ENCODE measurements at places on chromosomes 2 and 18.
A peak's percentile ranks its signal among the peaks of the same experiment; 100 is the strongest.

DNA sequence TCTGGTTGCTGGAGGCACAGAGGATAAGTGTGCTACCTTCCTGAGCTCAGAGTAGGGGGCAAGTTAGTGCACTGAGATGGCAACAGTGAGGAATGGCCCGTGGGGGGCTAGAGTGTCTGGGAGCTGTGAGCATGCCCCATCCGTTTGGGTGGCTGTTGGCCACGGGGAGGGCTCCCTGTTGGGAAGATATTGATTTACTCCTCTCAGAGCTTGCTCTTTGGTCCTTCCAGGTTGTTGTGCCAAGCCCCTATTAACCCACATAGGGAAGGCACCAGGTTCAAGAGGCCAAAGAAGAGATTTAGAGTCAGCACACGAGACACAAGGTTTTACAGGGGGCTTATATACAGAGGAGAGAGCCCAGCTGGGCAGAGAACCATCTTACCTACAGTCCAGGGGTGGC is 318.8 kb downstream of the TSN start:
- DNase-seq: no peak

DNA sequence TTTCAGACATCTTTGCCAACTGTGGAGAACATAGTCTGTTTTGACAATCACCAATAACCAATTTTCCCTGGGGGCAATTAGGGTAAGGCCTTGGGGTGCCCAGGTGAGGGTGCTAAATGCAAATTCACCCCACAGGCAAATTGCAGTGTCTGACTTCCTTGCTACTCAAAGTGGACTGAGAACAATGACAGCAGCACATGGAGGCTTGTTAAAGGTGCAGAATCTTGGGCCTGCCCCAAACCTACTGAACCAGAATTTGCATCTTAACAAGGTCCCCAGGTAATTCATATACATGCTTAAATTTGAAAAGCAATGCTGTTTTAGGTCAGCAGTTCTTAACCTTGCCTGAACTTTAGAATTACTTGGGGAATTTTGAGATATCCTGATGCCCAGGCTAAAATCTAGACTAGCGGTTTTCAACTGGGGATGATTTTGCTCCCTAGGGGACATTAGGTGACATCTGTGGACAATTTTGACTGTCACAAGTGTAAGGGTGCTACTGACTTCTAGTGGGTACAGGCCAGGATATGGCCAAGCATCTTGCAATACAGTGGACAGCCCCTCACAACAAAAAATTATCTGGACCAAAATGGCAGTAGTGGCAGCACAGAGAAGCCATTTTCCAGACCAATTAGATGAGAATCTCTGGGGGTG is 80.2 kb upstream of the GCFC2 start:
- DNase-seq: no peak

DNA sequence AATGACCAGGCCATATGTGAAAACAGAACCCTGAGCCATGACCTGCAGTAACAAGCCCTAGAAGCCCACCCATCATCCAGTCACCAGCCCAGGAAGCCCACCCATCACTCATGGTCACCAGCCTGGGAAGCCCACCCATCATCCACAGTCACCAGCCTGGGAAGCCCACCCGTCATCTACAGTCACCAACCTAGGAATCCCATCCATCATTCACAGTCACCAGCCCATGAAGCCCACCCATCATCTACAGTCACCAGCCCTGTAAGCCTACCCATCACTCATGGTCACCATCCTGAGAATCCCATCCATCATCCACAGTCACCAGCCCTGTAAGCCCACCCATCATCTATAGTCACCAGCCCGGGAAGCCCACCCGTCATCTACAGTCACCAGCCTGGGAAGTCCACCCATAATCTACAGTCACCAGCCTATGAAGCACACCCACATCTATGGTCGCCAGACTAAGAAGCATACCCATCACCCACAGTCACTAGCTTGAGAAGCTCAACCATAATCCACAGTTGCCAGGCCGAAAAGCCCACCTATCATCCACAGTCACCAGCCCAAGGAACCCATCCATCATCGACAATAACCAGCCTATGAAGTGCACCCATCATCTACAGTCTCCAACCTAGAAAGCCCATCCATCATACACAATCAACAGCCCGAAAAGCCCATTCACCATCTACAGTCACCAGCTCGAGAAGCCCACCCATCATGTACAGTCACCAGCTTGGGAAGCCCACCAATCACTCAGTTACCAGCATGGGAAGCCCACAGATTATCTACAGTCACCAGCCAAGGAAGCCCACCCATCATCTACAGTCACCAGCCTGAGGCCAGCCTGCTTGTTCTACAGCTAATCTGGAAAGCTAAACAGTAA is 91.9 kb downstream of the TWIST2 start:
- DNase-seq: no peak

DNA sequence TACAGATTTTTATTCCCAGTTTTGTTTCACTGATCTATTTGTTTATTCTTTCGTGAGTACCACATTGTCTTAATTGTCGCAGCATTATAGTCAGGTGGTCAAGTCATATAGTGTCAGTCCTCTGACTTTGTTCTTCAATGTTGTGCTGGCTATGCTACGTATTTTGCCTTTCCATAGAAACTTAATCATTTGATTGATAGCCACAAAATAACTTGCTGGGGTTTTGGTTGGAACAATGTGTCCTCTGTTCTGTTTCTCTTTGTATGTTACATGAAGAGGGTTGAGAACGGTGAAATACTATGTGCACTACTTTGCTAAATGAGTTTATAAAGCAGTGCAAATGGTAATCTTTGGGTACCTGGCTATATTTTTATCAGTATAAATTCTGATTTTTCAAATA is 64.9 kb upstream of the TTC27 start:
- no peak for DNase-seq

GRCh38 chr2:230577114-230577513 is 135.5 kb upstream of the CAB39 start:
- no peak for DNase-seq

- DNase-seq: no peak
These were observed 870.8 kb upstream of the ID2 start for GRCh38 chr2:7811073-7811472.

DNA sequence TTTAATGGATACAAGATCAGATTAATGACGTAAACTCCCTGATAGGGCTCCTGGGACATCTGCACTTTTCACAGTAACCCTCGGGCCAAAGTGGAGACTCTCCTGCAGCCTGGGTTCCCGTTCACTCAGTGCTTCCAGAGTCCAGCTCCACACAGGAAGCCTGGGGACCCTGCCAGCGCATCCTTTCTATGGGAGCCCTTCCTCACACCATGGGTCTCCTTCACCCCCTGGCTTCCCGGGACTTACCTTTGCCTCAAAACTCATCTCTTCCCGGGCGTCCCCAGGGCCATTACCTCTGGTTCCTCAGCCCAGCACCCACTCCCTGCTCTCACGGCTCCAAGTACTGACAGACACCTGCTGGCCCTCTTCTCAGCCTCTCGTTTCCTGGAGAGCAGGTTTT is 40.7 kb upstream of the KLF11 start:
- DNase-seq: no peak

DNA sequence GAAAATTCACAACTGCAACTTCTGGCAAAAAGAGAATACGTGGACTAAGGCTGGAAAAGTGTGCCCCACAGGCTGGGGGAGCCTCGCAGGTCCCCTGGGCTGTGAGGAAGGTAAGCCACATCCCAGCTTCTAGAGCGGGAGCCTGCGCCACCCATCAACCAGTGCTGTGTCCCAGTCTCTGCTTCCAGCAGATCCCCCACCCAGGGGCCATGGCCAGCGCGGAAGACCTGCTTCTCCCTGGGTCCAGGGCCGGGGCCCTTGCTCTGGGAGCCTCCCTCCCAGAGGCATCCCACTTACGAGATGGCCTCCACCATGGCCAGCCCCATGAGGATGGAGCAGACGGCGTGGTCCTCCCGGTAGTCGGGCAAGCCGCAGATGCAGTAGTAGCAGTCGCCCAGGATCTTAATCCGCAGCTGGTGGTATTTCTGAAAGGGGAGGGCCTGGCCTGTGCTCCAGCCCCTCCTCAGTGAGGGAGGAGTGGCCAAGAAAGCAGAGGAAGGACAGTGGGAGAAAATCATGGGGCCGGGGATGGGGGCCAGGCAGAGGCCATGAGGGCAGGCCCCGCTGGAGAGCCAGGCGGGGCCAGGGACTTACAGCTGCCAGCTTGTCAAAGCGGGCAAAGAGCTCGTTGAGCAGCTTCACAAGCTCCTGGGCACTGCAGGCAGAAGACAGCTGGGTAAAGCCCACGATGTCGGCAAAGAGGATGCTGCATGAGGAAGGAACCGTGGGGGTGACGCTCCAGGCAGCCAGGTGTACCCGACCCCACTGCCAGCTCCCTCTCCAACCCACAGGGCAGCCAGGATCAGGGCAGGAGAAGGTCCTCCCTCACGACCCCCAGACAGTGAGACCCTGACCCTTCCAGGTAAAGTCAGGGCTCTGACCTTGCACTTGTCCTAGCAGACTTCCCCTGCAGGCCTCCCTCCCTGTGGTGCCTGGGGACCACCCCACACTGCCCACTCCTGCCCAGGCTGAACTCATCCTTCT is 48.0 kb downstream of the CENPO start:
- no peak for DNase-seq

DNA sequence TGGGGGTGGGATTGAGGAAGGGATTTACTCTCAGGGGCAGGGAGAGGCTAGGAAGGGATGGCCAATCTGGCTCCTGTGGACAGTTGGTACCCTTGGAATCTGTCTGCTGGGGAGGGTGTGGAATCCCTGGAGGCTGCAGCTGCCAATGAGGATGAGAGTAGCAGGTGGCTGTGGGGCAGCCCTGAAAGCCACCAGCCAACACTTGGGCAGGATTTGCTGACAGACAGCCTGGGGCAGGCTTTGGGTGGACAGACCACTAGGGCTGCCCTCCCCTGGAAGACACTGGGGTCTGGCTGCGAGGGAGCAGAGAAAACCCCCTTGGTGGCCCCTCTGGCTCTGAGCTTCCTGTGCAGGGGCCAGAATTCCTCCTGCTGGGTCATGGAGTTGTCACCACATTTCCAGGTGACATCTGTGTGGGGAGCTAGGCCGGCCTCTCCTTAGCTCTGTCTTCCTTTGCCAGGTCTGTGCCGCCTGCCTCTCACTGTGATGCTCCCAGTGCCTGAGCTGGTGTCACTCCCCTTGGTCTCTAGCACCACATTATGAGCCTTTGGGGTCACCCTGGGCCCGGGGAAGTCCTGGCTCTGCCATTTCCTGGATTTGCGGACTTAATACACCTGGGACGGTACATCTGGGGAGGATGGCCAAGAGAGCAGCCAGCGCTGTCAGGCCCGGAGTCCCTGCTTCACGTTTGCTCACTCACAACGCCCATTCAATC is 13.4 kb upstream of the ARHGEF4 start:
- no peak for DNase-seq

DNA sequence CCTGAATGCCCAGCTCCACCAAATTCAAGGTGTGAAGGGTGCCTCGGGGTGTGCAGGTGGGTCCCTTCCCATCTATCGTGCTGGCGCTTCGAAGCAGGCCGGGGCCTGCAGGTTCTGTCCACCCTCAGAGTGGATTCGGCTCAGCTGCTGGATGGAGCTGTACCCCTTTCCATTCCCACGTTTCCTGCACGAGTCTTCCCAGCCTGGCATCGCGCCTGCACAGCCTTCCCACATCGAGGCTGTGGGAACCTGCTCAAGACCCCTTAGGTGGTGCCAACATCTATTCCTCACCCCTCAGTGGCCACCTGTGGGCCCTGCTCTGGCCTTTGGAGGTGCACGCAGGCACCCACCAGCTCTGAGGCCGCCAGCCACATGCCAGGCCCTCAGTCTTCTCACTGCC is 65.7 kb downstream of the PDCL3 start:
- peak; percentile 37 for DNase-seq

GRCh38 chr2:31051258-31052140 is 86.7 kb downstream of the GALNT14 start:
- peak; percentile 22 for DNase-seq

DNA sequence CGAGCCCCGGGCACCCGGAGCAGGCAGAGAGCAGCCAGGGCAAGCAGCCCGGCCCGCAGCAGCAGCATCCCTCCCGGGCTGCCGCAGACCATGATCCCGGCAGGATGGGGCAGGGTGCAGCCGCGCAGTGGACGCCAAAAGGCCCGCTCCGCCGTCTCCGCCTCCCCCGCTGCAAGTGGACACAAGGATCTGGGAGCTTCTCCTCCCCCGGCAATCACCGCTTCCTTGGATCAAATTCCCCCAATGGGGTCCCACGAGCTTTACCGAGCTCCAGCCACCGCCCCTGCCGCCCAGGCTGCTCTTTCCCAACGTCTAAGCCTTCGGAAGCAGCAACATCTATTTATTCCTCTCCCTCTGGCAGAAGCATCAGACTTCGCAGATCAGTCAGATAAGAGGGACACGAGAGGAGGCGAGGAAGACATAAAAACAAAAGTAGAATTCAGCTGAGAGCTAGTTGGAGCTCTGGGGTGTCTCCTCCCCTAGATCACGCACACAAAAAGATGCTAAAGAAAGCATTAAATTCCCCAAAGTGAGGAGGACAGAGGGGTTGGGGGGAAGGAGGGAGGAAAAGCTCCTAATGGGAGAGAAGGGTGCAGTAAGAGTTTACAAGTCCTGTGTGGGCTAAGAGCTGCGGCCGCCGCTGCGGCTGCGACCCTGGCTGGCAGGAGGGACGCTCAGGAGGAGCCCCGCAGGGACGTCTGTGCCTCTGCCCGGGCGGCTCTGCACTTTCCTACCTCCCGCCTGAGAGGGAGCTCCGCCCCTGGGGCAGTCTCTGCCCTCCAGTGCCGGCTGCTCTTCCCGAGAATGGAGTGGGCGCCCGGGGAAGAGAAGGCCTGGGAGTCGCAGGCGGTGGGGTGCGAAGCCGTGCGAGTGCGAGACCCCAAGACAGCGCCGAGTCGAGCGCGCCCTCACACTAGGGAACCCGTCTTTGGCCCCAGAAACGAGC is at the start of gene FRZB:
FRZB (minus strand) TSS at position 177 of the 946 bp plus-strand sequence; CDS start at position 92, 85 bp downstream.
- peak; percentile 87 for DNase-seq

DNA sequence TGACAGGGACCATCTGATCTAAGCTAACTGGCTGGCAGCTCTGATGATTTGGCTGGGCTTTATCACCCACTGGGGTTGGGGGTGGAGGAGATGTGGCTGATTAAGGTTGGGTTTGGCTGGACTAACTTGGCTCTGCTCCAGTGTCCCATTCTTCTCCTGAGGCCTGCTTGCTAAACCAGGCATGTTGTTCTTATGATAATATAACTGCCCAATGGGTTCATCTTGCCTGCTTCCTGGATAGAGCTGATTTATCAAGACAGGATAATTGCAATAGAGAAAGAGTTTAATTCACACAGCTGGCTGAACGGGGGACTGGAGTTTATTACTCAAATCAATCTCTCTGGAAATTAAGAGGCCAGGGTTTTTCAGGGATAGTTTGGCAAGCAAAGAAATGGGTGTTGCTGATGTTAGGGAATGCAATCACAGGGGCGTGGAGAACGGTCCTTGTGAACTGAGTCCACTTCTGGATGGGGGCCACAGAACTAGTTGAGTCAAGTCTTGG is 150.4 kb downstream of the PTH2R start:
- DNase-seq: no peak

DNA sequence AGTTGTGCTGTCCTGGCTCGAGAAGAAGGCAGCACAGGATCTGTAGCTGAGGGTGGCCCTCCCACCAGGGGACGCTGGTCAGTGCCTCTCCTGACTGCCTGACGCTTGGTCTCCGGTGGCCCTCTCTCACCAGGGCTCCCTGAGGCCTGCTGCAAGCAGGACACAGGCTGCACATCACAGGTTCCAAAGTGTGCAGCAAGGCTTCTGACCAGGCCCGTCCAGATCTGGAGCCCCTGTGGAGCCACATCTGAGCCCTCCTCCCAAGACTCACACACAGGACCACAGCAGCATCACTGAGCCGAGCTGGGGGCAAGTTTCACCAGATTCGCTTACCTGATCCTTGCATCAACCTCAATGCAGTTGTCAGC is 12.1 kb downstream of the AMER3 start:
- peak; percentile 59 for DNase-seq

- no peak for DNase-seq
These were observed 59.2 kb downstream of the LRRC30 start for GRCh38 chr18:7290077-7290476.
